Lung microvascular endothelial cell (primary cell): ENCODE measurements at places on chromosomes 3 and 15. TPM values are rescaled to one million over a fixed set of nuclear protein-coding genes. Genes with fewer than 3 reads are reported as not detected.

Gene MYZAP
- total RNA-seq: 49.7 and 86.3 TPM in 2 replicates

Gene CXCR6
- not detected in 2 replicates for total RNA-seq

Gene CCDC54
- total RNA-seq: not detected in 2 replicates

Gene SLC41A3
- 66.5 and 123 TPM in 2 replicates for total RNA-seq

Gene MASP1
- total RNA-seq: 0.40 and 1.7 TPM in 2 replicates

Gene TM4SF18
- 150 and 273 TPM in 2 replicates for total RNA-seq

Gene HESX1
- under 0.01 and 0.22 TPM in 2 replicates for total RNA-seq

Gene SCG5
- total RNA-seq: 0.20 and 0.44 TPM in 2 replicates

Gene BMF
- total RNA-seq: 2.0 and 3.7 TPM in 2 replicates

Gene UACA
- total RNA-seq: 102 and 189 TPM in 2 replicates
